ENCODE measurements at places on chromosomes 6 and 20.

- DNase-seq, result no peak
Measured at GRCh38 chr6:25060522-25060921, 124.8 kb upstream of the RIPOR2 start.

DNA sequence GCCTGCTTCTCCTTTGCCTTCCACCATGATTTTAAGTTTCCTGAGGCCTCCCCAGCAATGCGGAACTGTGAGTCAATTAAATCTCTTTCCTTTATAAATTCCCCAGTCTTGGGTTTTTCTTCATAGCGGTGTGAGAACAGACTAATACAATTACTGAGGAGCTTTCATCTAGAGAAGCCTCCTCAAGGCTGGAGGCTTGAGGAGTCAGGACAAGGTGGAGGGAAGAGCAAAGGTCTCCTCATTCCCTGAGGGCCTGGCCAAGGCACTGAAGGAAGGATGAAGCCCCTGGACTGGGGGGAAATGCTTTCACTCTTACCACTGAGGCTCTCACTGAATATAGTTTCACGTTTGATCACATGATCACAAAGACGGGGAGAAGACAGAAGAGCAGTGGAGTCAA, 118.2 kb downstream of the MAN1A1 start:
- DNase-seq, result no peak

DNA sequence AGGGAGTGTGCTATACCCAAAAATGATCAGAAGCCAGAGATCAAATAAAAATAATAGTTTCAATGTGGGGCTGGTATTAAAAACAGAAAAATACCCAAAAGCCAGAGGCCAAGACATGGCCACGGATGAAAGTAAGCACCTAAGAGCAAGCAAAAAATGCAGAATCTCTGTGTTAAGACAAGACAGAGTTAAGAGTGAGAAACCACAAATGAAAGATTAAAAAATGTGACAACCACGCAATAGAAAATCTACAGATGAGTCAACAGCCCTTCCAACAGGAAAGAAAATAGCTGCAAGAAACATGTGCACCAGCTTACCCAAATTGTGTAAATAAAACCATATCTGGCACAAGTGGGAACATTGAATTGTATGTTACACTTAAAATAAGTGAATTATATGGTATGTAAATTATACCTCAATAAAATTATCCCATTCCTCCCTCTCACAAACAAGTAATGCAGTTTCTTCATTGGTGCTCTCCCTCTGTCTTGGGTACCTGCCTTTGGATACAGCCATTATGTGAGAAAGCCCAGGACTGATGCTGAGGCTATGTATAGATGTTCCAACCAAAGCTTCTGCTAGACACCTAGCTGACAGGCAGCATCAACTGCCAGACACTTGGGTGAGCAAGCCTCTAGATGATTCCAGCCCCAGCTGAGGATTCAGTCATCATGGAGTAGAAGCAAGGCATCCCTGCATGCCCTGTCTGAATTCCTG, 55.3 kb upstream of the UFL1 start:
- DNase-seq, result no peak

DNA sequence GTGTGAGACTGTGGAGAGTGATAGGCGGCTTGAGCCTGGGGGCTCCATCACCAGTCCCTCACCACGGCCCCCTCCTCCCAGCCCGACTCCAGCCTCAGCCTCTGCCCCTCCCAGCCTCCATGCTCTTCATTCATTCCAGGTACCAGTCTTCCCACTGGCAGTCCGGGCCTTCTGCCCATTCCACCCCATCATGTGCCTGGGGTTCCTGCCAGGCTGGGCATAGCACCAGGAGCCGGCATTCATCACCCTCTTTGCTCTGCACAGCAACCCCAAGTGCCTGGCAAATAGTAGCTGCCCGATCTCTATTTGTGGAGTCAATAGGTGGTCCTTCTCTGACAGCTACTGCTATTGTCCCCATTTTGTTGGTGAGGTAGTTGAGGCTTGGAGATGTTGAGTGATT, 39.6 kb upstream of the GTSF1L start:
- no peak for DNase-seq

GRCh38 chr20:62595491-62595890, 46.8 kb upstream of the SLCO4A1 start:
- peak; percentile 20 for DNase-seq

GRCh38 chr6:168988801-168989200, 264.8 kb downstream of the THBS2 start:
- DNase-seq, result no peak

- no peak for DNase-seq
Measured at GRCh38 chr6:138297761-138298298, 79.5 kb upstream of the PBOV1 start.

DNA sequence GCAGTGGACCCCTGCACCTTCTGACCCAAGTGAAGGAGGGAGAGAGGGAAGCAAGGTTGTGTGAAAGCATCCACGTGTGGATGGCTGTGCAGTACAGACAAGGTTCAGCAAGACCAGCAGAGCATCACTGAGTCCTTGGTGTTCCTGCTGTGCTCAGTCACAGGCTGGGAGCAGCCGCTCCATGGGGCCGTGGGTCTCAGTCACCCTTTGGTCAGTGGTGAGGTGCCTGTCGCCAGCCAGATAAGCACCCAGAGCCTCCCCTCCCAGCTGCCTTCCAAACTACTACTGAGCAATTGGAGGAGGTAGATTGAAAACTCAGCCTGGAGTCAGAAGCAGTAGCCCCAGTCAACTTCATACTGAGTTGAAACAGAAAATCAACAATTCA, 218.9 kb downstream of the SLC24A3 start:
- no peak for DNase-seq

DNA sequence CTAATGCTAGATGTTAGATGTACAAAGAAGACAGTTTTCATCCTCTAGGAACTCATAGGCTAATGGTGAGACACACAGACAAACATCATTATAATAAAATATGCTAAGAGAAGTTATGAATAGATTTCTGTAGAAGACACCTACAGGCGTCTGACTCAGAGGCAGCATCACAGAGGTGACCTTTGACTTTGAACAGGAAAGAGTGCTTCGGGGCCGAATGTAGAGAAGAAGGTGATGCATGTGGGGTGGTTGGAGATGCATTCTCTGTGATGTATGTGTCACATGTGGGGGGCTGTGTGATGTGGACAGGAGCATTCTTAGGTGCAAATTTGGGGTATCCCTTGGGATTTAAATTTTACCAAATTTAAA, 6.8 kb downstream of the GUCA1A start:
- DNase-seq, result no peak

DNA sequence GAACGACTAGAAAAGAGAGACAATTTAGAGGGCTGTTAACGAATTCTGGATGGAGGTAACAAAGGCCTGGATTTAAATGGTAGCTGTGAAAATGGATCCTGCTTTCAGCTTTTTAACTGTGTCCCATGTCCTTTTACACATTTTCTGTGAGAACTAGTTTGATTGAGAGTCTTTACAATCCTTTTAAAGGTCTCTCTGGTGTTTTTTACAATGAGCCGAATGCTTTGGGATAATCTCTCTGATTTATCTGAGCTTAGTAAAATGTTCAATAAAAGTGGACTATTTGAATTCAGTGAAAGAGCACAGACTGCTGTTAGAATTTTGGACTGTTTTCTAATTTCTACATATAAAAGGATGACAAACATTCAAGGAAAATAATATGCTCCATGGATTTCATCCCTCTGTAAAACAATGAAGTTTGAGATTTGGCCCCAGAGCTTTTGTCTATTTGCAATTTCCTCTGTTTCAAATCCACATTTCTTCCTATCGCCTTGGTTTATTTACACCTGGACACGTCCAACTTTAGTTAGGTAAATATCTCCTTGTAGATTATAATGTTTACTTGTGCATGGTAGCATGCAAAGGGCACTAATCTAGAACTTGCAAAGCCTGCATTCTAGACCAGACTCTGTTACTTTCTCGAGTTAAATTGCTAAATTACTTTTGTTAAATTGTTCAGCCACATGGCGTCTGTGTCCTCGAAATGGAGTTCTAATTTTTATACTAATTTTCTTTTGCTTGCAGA, 871.0 kb upstream of the CITED2 start:
- DNase-seq, result no peak

DNA sequence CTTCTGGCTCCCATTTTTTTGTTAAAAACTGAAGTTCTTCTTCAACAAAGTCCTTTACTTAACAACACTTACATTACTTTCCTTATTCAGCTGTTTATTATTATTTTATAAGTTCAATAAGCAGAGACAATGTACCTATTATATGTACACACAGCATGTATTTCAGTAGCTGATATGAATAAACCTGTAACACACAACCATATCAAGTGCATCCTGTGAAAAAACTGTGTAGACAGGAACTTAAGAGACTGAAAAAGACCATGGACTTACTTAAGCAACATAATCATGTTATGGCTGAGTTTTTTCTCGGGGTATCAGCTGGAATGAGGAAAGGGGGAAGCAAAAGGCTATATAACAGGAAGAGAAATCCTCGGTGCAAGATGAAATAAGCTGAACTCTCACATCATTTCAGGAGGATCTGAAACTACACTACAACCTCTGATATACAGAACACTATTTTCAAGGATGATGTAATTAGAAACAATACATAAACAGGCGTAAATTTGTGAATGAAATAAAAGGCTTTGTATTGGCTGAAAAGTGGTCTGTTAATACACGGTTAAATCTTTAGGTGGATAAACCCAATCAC, 70.9 kb downstream of the REV3L start:
- DNase-seq, result no peak

DNA sequence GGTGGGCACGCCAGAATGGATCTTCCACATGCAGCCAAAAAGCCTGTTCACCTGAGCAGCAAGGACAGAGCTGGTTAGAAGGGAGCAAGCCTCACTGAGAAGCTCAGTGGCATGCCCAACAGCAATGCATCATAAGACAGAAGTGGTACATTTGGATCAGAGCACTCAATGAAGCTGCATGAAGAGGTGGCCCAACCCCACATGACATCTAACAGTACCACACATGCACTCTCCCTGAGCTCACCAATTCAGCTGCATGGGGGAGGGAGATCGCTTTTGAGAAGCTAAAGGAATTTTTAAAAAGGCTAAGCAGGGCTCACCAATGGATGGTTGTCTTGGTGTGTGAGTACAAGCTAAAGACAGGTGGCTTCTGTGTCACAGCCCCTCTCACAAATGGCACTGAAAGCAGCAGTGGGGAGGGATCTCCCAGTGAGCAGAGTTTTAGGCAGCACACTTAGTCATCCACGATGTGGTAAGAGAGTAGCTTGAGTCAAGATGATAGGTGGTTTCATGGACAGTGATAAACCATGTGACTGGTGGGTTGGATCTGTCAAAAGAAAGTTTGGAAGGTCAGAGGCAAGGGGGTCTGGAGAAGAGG, 166.6 kb upstream of the TAB2 start:
- no peak for DNase-seq

- DNase-seq, result no peak
Measured at GRCh38 chr6:72413884-72414283, 208.0 kb upstream of the KCNQ5 start.

DNA sequence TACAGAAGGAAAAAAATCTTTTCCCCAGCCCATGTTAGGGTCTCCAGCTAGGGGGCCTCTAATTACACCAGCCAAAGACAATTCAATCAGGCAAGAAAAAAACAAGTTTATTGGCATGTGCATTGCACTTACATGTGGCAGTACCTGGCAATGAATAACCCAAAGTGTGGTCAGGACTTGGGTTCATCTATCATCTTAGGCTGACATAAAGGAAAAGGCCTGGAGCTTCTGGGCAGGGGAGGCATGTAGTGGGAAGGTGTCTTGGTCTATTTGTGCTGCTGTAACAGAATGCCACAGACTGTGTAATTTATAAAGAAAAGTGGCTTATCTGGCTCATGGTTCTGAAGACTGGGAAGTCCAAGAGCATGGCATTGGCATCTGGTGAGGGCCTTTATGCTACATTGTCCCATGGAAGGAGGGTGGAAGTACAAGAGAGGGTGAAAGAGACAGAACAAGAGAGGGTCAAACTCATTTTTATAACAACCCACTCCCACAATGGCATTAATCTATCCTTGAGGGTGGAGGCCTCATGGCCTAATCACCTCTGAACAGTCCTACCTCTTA, 4.4 kb upstream of the PYGB start:
- DNase-seq, result no peak

DNA sequence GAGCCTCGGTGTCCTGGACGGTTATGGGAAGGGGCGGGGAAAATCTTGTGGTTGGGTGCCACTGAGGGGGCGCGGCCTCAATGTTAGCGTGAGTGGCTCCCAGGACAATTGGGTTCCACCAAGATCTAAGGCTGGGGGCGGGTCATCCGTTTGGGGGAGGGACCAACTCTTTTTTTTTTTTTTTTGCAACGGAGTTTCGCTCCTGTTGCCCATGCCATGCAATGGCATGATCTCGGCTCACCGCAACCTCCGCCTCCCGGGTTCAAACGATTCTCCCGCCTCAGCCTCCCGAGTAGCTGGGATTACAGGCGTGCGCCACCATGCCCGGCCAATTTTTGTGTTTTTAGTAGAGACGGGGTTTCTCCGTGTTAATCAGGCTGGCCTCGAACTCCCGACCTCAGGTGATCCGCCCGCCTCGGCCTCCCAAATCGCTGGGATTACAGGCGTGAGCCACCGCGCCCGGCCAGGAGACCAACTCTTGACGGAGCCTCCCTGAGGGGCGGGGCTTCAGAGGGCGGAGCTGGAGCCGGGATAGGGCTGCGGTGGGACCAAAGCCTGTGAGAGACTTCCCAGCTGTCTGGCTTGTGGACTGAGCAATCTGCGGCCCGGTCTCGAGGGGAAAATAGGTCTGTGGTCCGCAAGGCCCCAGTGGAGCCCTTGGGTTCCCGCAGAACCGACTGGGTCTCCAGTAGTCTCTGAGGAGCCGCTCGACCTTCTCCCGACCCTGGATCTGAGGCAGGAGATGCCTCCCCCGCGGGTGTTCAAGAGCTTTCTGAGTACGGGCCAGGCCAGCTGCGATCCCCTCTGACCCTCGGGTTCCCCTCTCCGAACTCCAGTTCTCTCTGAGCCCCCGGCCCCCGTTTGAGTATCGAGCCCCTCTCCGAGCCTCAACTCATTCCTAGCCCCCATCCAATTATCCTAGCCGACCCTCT, 1.1 kb downstream of the SPAG4 start:
- DNase-seq, result peak; percentile 15

DNA sequence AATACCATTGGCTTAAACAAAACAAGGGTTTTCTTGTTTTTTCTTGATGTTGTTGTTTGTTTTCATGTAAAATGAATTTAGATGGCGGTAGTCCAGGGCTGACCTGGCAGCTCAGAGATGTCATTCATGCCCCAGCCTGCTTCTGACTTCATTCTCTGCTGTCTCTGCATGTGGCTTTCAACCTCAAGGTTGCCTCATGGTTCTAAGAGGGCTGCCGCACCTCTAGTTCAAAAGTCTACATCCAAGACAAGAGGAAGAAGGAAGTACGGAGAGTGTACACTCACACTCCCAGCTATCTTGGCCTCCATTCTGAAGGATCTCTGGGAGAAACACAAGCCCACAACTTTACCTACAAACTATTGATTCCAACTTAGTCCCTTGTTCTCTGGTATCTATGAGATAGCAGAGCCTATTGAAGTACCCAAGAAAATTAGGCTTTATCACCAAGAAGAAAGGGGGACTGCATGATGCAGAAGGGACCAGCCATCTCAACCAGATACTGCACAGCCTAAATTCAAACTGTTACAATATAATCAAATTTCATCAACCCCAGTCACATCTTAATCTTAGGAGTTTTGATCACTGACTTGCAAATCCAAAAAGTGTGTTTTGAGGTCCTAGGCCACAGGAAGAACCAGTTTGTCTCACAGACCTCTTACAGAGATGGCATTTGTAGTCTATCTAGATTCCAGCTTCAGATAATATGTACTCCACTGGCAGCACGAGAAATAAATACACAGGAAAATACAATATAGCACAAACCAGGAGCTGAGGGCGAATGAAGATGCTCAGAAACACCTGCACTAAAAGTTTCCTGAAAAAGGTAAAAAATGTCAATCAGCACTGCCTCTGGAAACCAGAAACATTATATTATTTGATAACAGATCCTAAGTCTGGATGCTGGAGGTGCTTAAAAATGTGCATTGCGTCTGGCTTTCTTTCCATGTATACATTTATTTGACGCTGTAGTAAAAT, 866 bp upstream of the BTN3A3 start:
- no peak for DNase-seq

All from kidney glomerular epithelial cell (primary cell).